ENCODE measurements at places on chromosomes 5 and 9.

GRCh38 chr9:131500939-131501541 lies 1.7 kb upstream of the POMT1 start:
- DNase-seq, result peak; percentile 43

- no peak for DNase-seq
Measured at GRCh38 chr5:163410505-163410904, 26.9 kb upstream of the CCNG1 start.

GRCh38 chr9:99814359-99814758 lies 7.3 kb upstream of the NR4A3 start:
- DNase-seq, result no peak

GRCh38 chr5:28542987-28543386 lies 1504.6 kb upstream of the CDH9 start:
- no peak for DNase-seq

DNA sequence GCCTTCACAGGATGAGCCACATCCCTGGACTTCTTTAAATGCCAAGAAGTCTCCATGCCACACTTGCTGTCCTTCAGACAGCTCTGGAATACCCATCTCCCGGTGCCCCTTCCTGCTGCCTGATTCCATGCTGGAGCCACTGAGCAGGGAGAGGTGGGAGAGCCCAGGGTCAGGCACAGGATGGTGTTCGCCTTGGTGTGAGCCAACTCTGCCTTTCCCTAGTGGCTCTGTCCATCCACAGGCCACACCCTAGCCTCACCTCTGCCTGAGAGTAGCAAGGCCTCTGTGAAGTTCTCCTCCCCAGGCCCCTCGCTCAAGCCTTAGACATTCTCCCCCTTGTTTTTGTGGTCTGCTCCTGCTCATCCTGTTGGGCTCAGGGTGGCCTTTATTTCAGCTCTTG lies 54.2 kb upstream of the ANGPTL2 start:
- no peak for DNase-seq

All from CD4-positive, alpha-beta T cell treated with Interleukin-4 for 1 hour (primary cell).